Spinal cord (tissue), 10 donors: ENCODE measurements at places on chromosomes 1 and 21. TPM values are rescaled to one million over a fixed set of nuclear protein-coding genes. Genes with fewer than 3 reads are reported as not detected.

GRCh38 chr1:200909757-200910239, 15.1 kb downstream of the INAVA start:
- DNase-seq, result no peak

DNA sequence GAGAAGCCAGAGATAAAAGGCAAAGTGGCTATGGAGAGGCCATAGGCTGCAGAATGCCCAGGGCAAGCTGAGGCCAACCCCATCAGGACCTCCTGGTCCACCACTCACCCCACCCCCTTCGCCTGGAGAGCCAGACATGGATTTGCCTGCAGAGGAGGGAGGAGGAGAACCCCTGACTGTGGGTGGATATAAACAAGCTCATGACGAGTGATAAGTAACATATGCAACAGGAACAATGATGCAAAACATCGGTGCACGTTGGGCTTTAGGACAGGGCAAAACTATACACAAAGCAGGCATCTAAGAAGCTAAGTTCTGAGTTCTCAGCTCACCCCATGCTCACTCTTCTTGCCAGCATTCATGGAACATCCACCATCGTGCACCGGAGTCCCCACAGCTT, 150.3 kb downstream of the ETS2 start:
- no peak for DNase-seq

DNA sequence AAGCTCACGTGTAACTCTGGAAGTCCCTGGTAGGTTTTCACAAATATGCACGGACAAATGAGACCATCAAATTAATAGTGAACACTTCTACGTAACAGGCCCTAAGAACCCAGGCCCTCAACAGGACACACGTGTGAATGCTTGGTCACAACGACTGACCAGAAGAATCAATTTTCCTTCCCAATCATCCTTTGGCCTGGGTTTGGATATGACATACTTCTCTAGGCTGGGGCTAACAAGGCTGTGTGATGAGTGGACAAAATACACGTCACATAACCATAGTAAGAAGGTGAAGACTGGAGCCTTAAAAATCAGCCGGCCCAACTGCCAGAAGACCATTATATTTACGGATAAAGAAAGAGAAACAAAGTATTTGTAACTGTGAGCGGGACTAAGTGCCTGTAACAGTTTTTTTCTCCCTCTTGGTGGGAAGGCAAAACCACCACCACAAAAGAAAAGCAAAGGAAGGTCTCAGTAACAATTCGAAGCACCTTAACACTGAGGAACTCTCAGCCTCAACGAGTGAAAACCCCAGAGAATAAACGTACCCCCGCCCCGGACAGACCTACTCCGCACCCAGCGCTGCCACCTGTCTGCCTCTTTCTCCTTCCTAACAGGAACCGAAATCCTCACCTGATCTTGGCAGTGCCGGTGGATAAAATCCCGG, 450 bp downstream of the SDE2 start:
- no peak for DNase-seq

- DNase-seq, result no peak
Measured at GRCh38 chr1:63264161-63264560, 58.2 kb upstream of the FOXD3 start.

GRCh38 chr1:192159014-192159413, 752 bp downstream of the RGS18 start:
- no peak for DNase-seq

- DNase-seq, result peak; percentile 71
Measured at GRCh38 chr1:203440771-203441170, 34.8 kb upstream of the PRELP start.

The PTGFRN gene
- total RNA-seq, result 64.4 TPM
